H9 (cell line): ENCODE measurements at places on chromosomes 4 and X. TPM values are rescaled to one million over a fixed set of nuclear protein-coding genes. Genes with fewer than 3 reads are reported as not detected.

CLTRN gene
- total RNA-seq, result 1.7 and 1.8 TPM in 2 replicates

GRCh38 chr4:183344523-183345255 lies 22.5 kb upstream of the CLDN24 start:
- H3K4me1 ChIP-seq, result no peaks in the 10 kb centered on the region
- H3K27me3 ChIP-seq, result no peaks in the 10 kb centered on the region
- no peak overlapping the region for H3K4me3 ChIP-seq
- DNase-seq, result no peak
- no peak overlapping the region for H3K27ac ChIP-seq

ZCCHC12 gene
- 2.1 and 2.6 TPM in 2 replicates for total RNA-seq

NXT2 gene
- 20.3 TPM in 2 replicates for total RNA-seq

DNA sequence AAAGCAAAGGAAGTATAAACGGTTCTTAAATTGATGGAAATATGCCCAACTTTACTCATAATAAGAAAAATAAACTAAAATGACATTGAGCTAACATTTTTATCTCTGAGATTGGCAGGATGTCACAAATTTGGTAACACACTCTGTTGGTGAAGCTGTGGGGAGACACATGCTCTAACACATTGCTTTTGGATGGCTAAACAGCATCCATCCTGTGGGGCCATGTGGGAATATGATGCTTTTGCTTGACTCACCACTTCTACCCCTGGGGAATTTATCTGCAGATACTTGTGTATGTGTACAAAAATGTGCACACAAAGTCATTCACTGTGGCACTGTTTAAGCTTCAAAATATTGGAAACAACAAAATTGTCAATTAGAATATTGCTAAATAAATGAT lies 100.2 kb downstream of the ANAPC4 start:
- peaks cover 2% of the 10 kb centered on the region; the same call in 1 of the 2 replicates for H3K27me3 ChIP-seq
- no peak overlapping the region for H3K27ac ChIP-seq
- H3K36me3 ChIP-seq, result peaks cover 4% of the 10 kb centered on the region; the same call in 2 of the 3 replicates
- H3K4me3 ChIP-seq, result no peak overlapping the region
- H3K4me1 ChIP-seq, result peaks cover 2% of the 10 kb centered on the region; the same call in 1 of the 2 replicates

GRCh38 chr4:38563707-38564495 lies 100.1 kb upstream of the KLF3 start:
- no peaks in the 10 kb centered on the region for H3K4me1 ChIP-seq
- DNase-seq, result no peak
- no peak overlapping the region for H3K4me3 ChIP-seq
- no peaks in the 10 kb centered on the region for H3K36me3 ChIP-seq

DNA sequence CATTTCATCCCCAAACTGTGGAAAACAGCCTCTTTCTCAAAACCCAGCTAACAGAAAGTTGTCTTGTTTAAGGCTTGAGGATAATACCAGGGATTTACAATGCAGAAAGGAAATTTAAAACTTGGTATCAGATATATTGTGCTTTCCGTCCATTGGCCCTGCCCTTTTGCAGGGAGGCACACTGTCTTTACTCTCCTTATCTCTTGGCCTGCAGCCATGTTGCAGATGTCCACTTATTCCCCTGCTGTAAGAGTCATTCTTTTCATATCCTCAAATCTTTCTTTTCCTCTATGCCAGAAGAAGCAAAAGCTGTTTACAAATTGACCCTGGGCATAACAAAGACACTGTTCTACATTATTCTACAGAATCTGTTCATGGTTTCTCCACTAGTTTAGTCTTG lies 75.6 kb upstream of the DYNLT3 start:
- no peaks in the 10 kb centered on the region for H3K4me1 ChIP-seq
- DNase-seq, result no peak
- H3K27me3 ChIP-seq, result no peaks in the 10 kb centered on the region
- no peak overlapping the region for H3K4me3 ChIP-seq
- H3K36me3 ChIP-seq, result no peaks in the 10 kb centered on the region
- H3K27ac ChIP-seq, result no peak overlapping the region

FRG2 gene
- total RNA-seq, result not detected in 2 replicates

DNA sequence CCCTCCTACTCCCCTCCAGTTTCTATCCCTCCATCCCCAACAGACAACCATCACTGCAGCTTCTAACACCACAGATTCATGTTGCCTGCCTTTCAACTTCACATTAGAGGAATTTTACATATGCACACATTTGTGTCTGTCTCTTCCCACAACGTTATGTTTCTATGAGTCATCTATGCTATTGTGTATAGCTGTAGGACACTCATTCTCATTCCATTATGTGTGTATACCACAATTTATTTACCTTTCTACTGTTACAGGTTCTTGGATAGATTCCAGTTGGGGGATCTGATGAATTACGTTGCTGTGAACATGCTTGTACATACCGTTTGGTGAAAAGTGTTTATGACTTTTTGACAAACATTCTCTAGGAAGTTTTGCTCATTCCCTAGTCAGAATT lies 58.8 kb upstream of the TRPC3 start:
- H3K4me3 ChIP-seq, result no peak overlapping the region
- DNase-seq, result no peak
- H3K36me3 ChIP-seq, result no peaks in the 10 kb centered on the region

GRCh38 chrX:19096586-19096985 lies 25.7 kb downstream of the ADGRG2 start:
- H3K27ac ChIP-seq, result no peak overlapping the region
- no peaks in the 10 kb centered on the region for H3K27me3 ChIP-seq
- H3K4me3 ChIP-seq, result no peak overlapping the region
- DNase-seq, result no peak

- no peak for DNase-seq
- H3K27me3 ChIP-seq, result peaks cover 4% of the 10 kb centered on the region; the same call in 1 of the 2 replicates
- no peak overlapping the region for H3K27ac ChIP-seq
- H3K4me1 ChIP-seq, result no peaks in the 10 kb centered on the region
Observed at GRCh38 chr4:17787315-17787714, 5.9 kb upstream of the FAM184B start.

- no peak for DNase-seq
- H3K27ac ChIP-seq, result no peak overlapping the region
- H3K4me3 ChIP-seq, result no peak overlapping the region
Observed at GRCh38 chr4:183229397-183229796, 90.7 kb downstream of the CLDN22 start.

CDS1 gene
- total RNA-seq, result 7.5 TPM in 2 replicates

LDB2 gene
- 22.5 and 25.8 TPM in 2 replicates for total RNA-seq
